ENCODE measurements at places on chromosomes 1 and 21.

GRCh38 chr21:28635541-28635940, 357.1 kb downstream of the LTN1 start:
- no peak for DNase-seq

DNA sequence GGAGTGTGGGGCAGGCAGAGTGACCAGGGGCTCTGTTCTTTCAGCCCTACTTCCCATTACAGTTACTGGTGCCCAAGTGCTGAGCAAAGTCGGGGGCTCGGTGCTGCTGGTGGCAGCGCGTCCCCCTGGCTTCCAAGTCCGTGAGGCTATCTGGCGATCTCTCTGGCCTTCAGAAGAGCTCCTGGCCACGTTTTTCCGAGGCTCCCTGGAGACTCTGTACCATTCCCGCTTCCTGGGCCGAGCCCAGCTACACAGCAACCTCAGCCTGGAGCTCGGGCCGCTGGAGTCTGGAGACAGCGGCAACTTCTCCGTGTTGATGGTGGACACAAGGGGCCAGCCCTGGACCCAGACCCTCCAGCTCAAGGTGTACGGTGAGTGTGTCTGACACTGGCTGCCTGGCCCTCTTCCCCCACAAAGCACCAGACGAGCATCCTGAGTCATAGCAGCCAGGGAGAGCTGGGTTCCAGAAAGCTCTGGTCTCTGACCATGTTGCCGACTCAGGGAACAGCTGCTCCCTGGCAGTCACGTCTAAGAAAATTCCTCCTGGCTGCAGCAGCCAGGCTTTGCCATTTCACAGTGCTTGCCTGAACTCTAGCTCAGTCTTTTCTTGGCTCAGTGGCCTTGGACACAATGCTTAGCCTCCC, 3.3 kb downstream of the SLAMF8 start:
- no peak for DNase-seq

- peak; percentile 50 for DNase-seq
These were observed 1.1 kb upstream of the PRXL2B start for GRCh38 chr1:2585318-2586092.

GRCh38 chr21:38306433-38307141, 49.8 kb downstream of the KCNJ15 start:
- DNase-seq, result no peak

- no peak for DNase-seq
These were observed 492.3 kb downstream of the MRPL39 start for GRCh38 chr21:25115021-25115420.

All from T-helper 1 cell (primary cell).